ENCODE measurements at places on chromosomes 1 and 21.

GRCh38 chr21:16407403-16408240, 677.8 kb downstream of the USP25 start:
- DNase-seq, result no peak

- no peak for DNase-seq
Observed at GRCh38 chr1:245807954-245808719, 653.4 kb downstream of the KIF26B start.

- DNase-seq, result peak; percentile 23
Observed at GRCh38 chr1:234212764-234213657, 160.2 kb upstream of the COA6 start.

- no peak for DNase-seq
Observed at GRCh38 chr1:33791251-33791650, 72.6 kb upstream of the HMGB4 start.

- DNase-seq, result no peak
Observed at GRCh38 chr1:205068457-205069040, 15.7 kb downstream of the TMEM81 start.

- no peak for DNase-seq
Observed at GRCh38 chr1:214377886-214378285, 96.9 kb downstream of the SMYD2 start.

DNA sequence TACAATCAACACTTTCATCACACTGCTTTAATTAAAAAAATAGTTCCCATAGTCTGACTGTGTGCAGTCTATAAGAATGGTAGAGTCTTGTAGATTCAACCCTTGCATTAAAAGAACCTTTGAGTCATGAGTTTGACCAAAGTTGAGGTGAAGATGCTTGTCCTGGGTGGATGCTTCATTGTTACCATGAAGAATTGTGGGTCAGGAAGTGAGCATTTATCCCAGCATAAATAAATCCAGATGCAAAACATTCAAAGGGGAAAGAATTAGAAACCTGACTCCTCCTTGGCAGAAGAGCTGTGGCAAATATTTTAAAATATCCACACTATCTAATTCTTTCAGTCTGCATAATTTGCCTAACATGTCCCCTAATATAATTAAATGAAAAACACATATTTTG, 72.9 kb upstream of the SPAG17 start:
- DNase-seq, result no peak

GRCh38 chr21:44874497-44875315, 1.2 kb upstream of the PTTG1IP start:
- no peak for DNase-seq

DNA sequence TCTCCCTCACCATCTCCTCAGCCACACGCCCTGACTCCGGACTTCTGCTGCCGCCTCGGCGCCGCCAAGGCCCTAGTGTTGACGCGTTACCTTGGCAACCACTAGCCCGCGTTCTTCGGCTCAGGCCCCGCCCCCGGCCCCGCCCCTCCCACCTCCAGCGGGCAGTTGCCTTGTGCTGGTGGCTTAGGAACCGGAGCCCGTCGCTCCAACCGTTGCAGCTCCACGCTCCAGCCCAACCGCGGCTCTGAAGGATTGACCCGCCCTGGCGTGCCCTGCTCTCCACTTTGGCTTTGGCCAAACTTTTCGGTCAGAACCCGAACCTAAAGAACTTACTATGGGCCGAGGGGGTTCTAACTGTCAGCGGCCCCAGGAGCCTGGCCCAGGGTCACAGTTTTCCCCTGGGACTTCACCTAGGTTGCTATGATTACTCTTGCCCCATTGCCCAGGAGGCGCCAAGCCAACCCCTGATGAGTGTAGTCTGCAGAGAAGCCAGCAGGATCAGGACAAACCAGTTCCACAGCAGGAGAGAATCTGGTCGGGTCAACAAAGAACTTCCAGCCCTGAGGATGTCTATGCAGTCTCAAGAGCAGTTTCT, at the start of gene CFAP45:
Gene CFAP45, minus strand, starts transcription at position 80 of the 595 bp plus-strand sequence. Its CDS starts 67 bp downstream, at position 13.
- no peak for DNase-seq

DNA sequence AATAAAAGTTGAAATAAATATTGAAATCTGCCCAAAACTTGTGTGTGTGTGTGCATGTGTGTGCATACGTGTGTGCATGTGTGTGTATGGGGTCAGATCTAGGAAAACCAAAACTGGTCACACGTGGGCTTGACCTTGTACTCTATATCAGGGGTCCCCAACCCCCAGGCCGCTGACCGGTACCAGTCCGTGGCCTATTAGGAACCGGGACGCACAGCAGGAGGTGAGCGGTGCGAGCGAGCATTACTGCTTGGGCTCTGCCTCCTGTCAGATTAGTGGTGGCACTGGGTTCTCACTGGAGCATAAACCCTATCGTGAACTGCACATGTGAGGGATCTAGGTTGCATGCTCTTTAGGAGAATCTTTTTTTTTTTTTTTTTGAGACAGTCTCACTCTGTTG, 8.7 kb downstream of the DOP1B start:
- DNase-seq, result no peak

GRCh38 chr1:185360714-185361113, 43.7 kb upstream of the IVNS1ABP start:
- DNase-seq, result no peak

- DNase-seq, result no peak
Observed at GRCh38 chr1:203524152-203524551, 30.2 kb downstream of the OPTC start.

GRCh38 chr1:232038706-232039677, 412.4 kb downstream of the DISC1 start:
- no peak for DNase-seq

GRCh38 chr1:42889264-42889663, 42.9 kb downstream of the ZNF691 start:
- no peak for DNase-seq

Data from activated CD4-positive, alpha-beta T cell treated with anti-CD3 and anti-CD28 coated beads, Interleukin-2, amount 50 U/mL, for 4 hours (primary cell).